ENCODE measurements at places on chromosomes 7 and 10.
A peak's percentile ranks its signal among the peaks of the same experiment; 100 is the strongest.

DNA sequence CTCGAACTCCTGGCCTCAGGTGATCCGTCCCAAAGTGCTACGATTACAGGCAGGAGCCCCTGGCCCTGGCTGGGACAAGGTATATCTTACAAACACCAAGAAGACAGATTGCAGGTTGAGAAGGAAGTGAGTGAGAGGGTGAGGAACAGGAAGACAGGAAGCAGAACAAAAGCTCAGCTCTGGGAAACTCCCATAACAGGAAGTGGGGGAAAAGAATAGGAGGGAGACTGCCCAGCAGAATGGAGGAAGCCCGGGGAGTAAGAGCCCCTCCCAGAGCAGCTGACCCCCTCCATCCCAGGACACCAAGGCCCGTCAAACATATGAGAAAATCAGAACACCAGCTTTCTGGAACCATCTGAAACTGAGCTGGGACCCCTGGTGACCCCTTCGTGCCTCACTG, 2.9 kb downstream of the TECPR1 start:
- no peak for DNase-seq

GRCh38 chr7:66542528-66543269, 86.0 kb upstream of the KCTD7 start:
- DNase-seq, result no peak

- no peak for DNase-seq
Measured at GRCh38 chr10:101122270-101123084, 8.6 kb upstream of the TLX1 start.

DNA sequence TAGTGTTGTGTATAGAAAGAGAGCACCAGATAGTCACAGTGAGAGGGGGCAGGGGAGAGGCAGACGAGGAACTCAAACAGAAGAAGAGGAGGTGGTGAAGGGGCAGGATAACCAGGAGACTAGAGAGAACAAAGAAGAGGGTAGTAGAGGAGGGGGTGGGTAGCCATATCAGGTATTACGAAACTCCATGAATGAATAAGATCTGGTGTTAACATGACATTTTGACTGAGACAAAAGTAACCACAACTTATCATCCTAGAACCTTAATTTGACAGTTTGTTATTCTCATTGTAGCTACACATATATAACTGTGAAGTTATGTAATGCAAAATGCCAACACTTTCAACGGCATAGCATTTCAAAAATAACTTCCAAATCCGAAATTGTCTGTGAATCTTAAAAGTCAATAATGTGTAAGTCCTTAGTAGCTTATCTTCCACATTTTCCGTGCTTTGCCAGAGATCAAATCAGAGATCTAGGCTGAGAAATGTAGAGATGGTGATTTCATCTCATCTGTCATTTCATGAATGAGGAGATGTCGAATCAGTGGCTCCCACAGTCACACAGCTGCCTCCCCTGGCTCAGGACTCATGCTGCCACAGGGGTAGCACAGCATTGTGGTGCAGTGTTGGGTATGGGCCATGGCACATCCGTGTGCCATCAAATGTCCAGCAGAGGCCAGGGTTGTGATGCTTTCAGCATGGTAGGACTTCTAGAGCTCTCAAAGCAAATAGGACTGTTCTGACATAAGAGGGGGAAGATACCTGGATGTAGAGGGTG, 202.1 kb downstream of the HECW1 start:
- peak; percentile 23 for DNase-seq

DNA sequence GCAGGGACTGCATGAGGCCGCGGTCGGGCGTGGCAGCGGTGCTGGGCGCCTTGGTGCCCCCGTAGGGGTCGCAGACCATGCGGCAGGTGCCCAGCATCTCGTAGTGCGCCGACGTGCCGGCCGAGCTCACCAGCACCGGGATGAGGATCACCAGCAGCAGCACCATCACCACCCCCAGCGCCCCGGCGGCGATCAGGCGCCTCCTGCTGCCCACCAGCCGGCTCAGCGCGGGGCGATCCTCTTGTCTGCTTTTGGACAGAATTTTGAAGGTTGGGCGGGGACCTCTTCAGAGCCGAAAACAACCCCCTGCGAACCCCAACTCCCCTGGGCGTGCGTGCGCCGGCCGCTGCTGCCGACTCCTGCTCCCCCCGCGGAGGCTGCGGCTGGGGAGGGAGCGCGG, 779 bp downstream of the C1QL3 start:
- peak; percentile 15 for DNase-seq

DNA sequence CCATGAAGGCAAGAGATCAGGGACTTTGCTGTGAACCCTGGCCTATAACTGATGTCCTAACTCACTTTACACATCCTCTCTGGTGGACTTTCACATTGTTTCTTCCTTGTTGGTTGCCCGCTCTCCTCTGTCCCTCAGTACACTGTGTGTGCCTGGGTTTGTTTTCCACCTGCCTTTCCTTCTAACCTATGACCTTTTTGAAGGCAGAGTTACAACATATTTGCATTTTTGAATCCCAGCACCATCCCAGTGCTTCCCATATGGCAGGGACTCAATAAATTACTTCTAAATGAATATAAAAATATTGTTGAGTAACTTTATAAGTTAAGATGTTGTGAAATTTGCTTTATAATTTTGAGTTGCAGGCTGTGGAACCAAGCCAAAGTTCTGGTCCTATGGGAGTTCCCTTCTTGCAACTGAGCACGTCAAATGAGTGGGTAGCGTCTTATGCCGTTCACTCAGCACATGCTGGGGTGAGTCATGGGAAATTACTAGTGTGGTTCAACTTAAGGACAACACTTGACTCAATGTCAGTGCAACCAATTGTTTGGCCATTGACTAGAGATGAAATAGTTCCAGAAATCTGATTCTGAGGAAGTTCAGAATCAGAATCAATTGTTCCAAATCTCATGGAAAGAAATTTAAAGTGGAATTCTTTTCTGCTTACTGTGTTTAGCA, 250.9 kb downstream of the TWIST1 start:
- DNase-seq, result peak; percentile 4

GRCh38 chr10:69879634-69880257, 78.0 kb downstream of the COL13A1 start:
- DNase-seq, result no peak

- DNase-seq, result no peak
Measured at GRCh38 chr10:3220853-3221252, 48.3 kb upstream of the PITRM1 start.

DNA sequence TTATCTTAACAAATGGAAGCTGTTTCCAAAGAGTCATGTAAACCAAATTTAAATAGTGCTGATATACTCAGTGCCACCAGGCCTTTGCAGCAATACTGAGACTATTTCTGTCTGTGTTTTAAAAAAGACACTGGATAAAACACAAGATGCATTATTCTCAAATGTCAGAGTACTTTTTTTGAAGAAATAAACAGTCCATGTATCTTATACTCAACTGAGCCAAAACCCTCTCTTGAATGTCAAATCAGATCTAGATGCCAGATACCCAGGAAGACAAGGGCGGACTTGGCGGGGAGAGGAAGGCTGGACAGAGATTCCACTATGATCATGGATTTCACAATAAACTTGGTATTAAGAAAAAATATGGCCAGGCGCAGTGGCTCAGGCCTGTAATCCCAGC, 127.6 kb downstream of the COBL start:
- DNase-seq, result no peak

DNA sequence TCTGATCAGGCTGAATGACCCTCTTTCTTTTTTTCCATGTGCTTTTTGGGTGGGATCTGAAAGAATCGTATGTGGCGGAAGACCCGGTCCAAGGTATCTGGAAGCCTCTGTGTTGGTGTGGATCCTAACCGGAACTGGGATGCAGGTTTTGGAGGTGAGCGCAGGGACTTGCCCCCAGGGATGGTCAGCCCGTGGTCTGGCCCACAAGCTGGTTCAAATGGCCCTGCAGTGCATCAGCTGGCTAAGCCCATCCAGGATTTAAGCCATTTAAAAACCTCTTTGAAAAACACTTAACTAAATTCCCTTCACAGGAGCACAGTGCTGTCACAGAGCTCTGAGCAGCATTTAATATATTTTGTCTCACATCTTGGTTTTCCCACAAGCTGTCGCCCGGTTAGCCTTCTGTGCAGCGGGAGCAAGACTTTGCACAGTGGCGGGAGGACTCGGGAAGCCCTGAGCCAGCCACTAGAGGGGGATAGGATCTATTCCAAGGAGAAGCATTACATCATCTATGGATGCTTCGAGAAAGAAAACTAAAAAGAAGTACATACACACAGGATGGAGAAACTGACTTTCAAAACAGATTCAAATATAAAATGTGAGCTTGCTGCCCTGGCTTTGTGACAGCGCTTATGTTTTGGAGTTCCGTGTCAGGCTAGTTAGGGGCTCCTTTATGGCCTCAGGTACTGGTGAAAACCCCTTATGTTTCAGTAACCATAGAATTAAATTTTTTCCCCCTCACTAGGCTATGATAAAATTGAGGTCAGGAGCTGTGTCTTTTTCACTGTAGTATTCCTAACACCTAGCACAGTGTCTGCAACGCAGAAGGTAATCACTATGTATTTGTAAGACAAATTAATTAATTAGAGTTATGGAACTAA, 11.3 kb downstream of the CPA2 start:
- no peak for DNase-seq

DNA sequence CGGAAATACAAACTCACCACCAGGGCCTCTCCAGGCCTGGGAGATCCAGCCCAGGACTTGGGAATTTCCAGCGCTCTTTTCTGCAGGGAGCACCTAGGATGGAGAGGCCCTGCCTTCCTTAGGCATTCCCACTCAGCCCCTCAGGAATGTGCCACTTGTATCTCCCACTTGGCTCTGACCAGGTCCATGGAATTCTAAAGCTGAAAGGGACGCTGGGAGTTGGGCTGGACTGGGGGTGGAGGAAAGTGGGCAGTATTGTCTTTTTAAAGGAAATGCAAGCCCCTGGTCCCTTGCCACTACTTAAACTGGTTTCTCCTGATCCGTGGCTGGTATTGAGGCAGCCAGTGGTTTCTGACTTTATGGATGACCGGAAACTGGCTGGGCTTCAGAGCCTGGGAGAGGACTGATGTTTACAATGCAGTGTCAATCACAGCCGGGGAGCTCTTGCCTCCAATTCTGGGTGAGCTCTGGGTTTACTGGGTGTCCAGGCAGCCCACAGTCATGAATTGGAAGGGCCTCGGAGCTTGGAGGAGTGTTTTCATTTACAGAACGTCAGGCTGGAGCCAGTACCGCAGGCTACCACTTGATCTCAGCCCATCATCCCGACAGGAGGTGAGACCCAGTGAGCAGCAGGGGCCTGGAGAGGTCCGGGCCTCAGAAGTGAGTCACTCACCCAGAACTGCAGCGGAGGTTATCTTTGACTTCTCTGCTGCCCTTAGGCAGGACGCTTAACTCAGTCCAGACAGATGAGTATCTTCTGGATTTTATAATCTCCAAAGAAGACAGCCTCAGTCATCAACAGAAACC, 27.3 kb downstream of the AGAP3 start:
- DNase-seq, result no peak

DNA sequence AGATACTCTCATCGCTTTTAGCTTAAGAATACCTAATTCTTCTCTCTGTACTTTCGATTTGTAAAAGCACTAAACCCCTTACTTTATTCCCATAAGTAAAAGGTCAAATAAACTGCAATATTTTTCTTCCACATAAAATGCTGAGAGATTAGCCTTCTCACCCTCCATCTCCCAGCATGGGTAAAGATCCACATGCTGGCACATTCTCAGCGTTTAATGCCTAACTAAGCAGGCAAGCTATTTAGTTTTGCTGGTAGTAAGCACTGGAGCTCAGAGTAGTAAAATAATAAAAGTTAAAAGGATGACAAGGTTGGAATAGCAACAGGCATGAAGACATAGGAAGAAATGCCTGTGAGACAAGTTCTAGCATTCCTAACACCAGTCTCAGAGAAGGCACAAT, 65.9 kb upstream of the NEBL start:
- no peak for DNase-seq

- no peak for DNase-seq
Measured at GRCh38 chr7:99124751-99125504, 19.0 kb downstream of the SMURF1 start.

DNA sequence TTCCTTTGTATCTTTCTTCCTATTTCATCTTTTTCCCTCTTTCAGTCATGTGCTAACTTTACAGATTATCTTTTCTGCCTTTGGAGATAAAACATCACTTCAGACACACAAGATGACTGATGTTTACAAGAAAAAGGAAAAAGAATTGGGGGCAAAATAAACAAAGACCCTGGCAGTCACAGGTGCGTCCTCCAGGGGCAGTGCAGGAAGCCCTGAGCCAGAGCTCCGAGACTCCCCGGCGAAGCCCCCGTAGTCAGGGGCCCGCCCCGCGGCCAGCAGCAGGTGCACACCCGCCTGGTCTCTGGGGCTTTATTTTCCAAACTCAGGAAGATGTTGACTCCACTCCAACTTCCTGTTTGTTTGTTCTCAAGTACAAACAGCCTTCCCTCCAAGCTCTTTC, 10.2 kb downstream of the STK32C start:
- no peak for DNase-seq

GRCh38 chr10:24254180-24254579, 45.2 kb downstream of the KIAA1217 start:
- no peak for DNase-seq

GRCh38 chr7:147240468-147240867, 1123.9 kb downstream of the CNTNAP2 start:
- no peak for DNase-seq

- no peak for DNase-seq
Measured at GRCh38 chr7:1668396-1669063, 1.5 kb upstream of the ELFN1 start.

GRCh38 chr10:49168831-49169500, 19.2 kb downstream of the TMEM273 start:
- no peak for DNase-seq

DNA sequence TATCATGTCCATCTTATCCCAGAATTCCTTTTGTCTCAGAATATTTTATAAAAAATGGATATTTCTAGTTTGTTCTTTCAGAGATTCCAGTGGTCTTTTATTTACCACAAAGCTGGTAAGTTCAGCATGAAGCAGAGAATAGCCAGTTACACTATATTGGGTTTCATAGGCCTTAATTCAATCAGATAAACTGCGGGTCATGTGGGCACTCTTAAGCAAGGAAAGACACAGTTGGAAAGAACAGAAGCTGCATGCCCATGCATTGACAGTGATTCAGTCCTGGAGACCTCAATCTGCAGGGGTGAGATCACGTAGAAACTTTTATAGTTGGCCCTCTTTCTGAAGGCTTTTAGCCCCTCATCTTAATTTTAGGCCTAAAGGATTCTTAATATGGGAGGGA, 281.3 kb upstream of the IGFBP3 start:
- DNase-seq, result no peak

GRCh38 chr7:79451580-79451979, 1.9 kb downstream of the MAGI2 start:
- DNase-seq, result no peak

DNA sequence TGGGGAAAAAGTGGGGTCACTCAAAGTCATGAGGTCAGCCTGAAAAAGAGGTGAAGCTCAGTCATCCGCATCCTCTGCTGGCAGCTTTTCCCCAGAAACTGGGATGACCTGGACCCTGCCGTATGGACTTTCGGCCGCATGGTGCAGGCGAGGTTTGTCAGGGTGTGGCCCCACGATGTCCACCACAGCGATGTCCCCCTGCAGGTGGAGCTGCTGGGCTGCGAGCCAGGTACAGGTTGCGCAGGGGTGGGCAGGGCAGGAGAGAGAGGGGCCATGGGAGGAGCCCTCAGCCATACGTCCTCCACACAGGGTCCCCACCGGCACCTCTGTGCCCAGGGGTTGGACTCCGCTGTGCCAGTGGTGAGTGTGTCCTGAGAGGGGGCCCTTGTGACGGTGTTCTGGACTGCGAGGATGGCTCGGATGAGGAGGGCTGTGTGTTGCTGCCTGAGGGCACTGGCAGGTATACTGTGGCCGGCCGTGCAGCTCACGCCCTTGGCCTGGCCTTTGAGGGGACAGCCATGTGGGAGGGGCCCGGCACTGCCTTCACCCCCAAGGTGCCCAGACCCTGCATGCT, 23.0 kb upstream of the ZNF467 start:
- DNase-seq, result no peak

GRCh38 chr7:34156336-34156735, 251.0 kb downstream of the BMPER start:
- no peak for DNase-seq

Measured in stimulated activated CD4-positive, alpha-beta T cell treated with anti-CD3 and anti-CD28 coated beads, Interleukin-4, amount 100 ng/mL, for 24 hours (primary cell).